ENCODE measurements at places on chromosomes 3 and 15.

- no peak for DNase-seq
Measured at GRCh38 chr3:24048843-24049242, 103.8 kb downstream of the NR1D2 start.

DNA sequence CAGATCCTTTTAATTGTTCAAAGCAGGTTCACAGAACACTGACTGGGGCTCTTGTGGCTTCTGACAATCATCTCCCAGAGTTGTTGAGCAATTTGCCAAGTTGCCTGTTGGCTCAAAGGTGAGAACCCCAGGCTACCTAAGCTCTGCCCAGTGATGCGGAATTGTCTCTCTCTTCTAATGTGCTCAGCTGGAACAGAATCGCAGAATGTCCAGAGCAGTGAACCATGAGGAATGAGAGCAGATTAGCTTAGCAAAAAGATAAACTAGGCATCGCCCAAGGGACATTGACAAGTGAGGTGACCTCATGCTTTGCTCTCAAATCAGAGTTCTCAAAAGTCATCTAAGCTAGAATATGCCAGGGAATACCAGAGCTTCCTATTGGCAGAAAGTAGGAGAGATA lies 148.1 kb downstream of the WDR76 start:
- no peak for DNase-seq

DNA sequence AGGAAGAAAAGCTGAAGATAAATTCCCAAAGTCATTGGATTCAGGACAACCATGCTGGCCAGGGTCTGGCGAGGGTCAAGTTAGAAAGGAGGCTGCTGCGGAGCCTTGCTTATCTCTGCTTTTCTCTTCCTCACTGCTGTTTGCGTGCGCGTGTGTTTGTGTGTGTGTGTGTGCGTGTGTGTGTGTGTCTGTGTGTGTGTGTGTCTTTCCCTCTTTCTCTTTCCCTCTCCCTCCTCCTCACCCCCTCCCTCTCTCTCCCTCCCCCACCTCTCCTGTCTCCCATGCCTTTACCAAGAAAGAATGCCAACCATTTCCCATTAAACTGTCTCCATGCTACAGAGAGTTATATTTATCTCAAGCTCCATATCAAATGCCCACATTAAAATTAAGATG lies at the start of gene COLQ:
COLQ (minus strand) TSS at position 134 of the 393 bp plus-strand sequence; CDS start at position 53, 81 bp downstream.
- no peak for DNase-seq

DNA sequence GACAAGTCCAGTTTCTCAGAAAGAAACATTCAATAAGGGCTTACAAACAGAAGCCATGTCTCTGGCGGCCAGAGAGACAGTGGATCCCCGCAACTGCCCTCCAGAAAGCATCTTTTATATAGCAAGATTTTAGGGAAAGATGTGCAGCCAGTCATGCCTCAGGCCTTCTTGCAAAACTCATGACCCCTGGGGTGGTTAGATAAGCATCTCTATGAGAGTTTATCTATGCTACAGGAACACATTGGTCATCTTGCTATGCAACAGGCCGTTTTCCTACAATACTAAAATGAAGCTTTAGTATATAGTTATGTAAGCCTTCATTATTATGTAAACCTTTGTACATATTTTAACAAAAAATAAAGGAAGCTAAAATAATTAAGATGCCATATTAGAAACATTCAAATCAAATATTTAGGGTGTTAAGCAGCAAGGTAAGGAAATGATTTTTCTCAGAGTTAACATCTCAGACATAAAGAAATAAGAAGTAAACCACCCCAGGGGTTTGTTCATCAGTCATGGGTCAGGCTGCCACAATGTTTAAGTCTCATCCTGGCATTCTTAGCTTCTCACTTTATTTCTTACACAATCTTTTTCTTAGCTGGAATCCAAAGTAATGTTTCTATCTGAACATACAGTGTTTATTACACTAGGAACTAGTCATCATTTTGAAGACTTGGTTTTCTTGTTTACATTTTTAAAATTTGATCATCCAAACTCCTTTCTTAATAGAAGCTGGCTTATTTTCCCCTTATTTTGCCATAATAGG lies 6.3 kb upstream of the FSIP1 start:
- no peak for DNase-seq

GRCh38 chr3:143896486-143896885 lies 48.2 kb upstream of the SLC9A9 start:
- DNase-seq: no peak
